ENCODE measurements at places on chromosomes 7 and 10. TPM values are rescaled to one million over a fixed set of nuclear protein-coding genes. Genes with fewer than 3 reads are reported as not detected.

DNA sequence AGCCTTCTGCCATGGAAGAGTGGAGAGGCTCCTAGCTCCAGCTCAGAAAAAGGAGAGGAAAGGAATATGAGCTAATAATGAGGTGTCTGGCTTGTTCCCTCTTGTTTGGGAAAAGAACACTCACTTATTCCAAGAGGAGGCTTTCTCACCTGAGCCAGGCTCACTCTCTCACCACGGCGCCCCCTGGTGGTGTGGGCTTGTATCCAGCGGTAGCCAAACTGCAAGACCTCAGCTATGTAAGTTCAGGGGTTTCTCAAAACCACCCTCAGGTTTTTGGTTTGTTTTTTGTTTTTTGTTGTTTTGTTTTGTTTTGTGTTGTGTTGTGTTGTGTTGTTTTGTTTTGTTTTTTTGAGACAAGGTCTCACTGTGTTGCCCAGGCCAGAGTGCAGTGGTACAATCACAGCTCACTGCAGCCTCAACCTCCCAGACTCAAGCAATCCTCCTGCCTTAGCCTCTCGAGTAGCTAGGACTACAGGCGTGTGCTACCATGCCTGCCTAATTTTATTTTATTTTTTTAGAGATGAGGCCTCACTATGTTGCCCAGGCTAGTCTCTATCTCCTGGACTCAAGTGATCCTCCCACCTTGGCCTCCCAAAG lies 124.0 kb downstream of the TMEM130 start:
- DNase-seq: peak; percentile 91

- peak; percentile 37 for DNase-seq
These were observed 453.8 kb downstream of the TCERG1L start for GRCh38 chr10:130857631-130858295.

- no peak for DNase-seq
These were observed 32.8 kb upstream of the ARHGAP12 start for GRCh38 chr10:31961277-31962074.

DNA sequence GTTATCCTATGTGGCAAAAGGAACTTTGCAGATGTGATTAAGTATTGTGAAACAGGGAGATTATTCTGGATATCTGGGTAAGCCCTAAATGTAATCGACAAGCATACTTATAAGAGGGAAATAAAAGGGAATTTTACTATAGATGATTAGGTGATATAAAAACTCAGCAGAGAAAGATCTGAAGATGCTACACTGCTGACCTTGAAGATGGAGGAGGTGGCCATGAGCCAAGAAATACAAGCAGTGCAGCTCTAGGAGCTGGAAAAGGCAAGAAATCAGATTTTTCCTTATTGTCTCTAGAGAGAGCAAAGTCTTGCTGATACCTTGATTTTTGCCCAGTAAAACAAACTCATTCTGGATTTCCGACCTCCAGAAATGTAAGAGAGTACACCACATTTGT lies 67.7 kb downstream of the BRAF start:
- no peak for DNase-seq

- peak; percentile 70 for DNase-seq
These were observed 220.1 kb downstream of the PPP1R3A start for GRCh38 chr7:113698556-113699220.

Gene FOXI2
- total RNA-seq: not detected

DNA sequence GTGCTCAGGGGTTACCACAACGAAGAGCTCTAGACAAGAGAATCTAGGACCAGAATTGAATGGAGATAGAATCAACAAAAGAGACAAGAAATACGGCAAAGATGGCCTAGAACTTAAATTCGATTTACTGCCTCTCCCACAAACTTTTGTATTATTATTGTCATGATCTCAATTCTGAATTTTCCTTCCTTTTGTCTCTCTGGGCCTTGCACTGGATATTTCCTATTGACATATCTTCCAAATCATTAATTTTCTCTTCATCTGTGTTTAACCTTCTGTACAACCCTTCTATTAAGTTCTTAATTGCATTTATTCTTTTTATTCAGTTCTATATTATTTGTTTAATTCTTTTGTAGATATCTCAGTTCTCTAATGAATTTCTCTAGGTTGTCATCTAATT lies 28.4 kb downstream of the VSTM4 start:
- no peak for DNase-seq

- no peak for DNase-seq
These were observed 2.2 kb downstream of the PVRIG start for GRCh38 chr7:100221767-100222444.

DNA sequence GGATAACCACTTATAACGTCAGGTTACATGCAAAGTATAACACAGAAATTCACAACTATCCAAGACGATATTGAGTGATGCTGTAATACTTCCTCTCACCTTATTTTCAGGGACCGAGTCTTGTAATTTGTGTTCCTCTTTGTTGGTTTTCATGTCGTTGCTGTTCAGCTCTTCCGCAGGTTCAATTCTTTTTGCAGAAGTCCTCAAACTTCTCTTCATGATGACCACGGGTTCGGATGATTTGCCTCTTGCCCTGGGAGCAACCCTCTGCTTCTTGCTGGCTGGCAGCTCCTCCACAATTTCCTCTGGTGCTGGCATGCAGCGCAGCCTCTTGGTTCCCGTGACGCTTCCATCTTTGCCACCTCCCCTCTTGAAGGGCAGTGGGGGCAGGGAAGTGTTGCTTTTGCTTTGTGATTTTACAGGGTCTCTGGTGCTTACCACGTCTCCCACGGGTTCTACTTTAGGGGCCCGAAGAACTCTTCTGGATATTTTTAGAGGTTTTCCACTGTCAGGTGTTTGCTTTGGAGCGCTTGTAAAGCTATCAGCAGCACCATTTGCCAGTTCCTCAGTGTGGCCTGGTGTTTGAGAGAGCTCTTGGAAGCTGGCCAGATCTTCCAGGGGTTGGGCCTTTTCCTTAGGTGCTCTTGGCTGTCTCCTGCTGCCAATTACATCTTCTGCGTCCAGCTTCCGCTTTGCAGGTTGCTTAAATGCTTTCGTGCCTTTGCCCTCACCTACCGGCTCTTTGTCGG lies 23.6 kb downstream of the MKI67 start:
- no peak for DNase-seq

GRCh38 chr10:130339911-130340310 lies 203.7 kb downstream of the GLRX3 start:
- peak; percentile 9 for DNase-seq

DNA sequence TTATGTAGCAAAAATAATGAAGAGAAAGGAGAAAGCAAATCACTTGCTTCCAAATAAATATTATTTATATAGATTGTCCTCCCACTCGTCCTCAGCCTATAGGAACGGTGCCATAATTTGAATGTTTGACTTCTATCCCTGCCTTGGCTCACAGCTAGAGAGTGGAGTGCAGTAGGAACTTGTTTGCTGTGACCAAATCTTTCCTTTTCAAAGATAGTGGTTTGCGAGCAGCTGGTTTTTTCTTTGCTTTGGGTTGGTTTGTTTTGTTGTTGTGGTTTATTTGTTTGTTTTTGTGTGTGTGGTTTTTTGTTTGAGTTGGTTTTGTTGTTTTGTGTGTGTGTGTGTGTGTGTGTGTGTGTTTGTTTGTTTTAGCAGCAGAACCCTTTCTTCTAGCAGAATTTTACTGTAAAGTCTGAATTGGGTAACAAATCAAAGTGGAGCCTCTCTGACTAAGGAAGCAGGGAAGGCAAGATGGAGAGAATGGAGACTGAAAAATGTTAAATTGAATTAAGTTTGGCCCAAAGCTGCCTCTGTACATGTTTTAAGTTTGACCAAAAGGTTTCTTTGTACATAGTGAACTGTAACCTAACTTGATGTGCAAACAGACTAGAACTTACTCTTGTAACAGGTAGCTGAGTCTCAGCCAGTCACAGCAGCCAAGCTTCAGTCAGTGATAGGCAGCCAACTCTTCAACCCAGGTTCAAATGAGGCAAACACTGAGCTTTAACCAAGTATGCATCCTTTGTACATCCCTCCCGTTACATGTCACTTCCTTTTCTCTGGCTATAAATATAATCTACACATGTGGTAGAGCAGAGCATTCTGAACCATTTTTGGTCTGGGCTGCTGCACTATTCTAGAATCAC lies 149.5 kb upstream of the LRGUK start:
- no peak for DNase-seq

- no peak for DNase-seq
These were observed 22.6 kb upstream of the DLG5 start for GRCh38 chr10:77949167-77949566.

- DNase-seq: no peak
These were observed 68.8 kb upstream of the DNAJB6 start for GRCh38 chr7:157267956-157268355.

Gene FAM131B
- total RNA-seq: not detected

Gene C10orf62
- not detected for total RNA-seq

DNA sequence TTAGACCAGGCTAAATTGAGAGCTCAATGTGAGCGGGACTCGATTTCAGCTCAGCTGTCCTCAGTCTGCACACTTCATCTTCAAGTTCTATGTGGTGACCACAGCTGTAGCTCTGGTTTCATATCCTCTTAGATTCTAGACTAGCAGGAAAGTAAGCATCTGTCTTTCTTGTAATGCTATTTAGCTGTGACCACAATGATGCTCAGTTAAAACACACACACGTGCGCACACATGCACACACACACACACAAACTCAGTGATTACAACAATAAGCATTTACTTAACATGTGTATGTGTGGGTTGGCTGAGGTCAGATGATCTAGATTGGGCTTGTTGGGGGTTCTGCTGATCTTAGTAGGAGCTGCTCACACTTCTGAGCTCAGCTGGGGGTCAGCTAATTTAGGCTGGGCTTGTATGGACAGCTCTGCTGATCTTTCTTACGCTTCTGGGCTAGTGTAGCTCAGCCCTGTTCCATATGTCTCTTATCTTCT lies 82.5 kb downstream of the ZNF365 start:
- no peak for DNase-seq

Gene OR6V1
- not detected for total RNA-seq

DNA sequence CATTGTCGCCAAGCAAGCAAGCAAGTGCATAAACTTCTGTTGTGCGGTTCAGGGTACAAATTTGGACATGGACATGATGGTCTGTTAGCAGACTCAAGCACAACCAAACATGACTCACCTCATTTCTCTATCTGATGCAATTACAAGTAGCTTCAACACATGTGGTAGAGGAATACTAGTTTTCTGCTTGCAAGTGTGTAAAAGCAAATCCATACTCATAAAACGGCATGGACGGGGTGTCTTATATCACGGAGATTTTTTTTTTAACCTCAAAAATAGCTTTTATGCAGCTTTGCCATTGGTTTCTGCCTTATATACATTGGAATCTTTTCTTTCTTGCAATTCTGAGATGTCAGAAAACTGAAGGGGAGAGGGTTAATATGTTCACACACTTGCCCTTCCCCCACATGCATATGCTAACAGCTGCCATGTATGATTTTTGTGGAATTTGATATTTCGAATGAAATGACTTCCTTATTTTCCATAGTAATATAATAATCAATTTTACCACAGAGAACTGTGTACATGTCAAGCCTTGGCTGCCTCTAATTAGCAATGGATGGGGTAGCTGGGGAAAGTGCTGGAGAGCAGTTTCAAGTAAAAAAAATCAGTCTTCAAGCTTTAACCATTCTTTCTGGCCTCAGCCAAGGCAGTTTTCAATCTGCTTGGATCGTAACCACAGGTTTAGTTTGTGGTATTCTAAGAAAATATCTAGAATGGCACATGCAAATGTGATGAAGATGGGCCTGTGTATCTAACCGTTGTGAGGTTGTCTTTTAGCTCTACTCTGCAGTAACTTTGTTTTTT lies 106.0 kb upstream of the PDCD4 start:
- no peak for DNase-seq

- DNase-seq: no peak
These were observed 26.5 kb downstream of the MRC1 start for GRCh38 chr10:17835688-17836087.

- DNase-seq: no peak
These were observed 139.9 kb downstream of the PPP1R9A start for GRCh38 chr7:95047291-95047690.

DNA sequence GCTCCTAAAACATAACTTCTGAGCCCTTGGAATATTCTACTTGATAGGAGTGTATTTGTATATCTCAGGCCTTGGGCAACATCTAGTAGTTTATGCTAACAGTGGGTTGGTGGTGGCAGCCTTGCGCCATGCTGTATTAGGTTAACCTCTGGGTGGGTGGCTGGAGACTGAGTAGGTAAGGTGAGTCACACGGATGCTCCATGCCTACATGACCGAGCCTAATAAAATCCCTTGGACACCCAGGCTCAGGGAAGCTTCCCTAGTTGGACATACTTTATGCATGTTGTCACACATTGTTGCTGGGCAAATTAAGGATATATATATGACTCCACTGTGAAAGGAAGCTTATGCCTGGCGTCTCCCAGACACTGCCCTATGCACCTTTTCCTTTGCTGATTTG lies 6.0 kb upstream of the DAGLB start:
- DNase-seq: no peak

Gene CDK5
- total RNA-seq: 33.0 TPM

Gene CRYGN
- total RNA-seq: not detected

Gene IGF2BP3
- 120 TPM for total RNA-seq

Gene LRMDA
- total RNA-seq: not detected

Gene BICC1
- total RNA-seq: not detected

DNA sequence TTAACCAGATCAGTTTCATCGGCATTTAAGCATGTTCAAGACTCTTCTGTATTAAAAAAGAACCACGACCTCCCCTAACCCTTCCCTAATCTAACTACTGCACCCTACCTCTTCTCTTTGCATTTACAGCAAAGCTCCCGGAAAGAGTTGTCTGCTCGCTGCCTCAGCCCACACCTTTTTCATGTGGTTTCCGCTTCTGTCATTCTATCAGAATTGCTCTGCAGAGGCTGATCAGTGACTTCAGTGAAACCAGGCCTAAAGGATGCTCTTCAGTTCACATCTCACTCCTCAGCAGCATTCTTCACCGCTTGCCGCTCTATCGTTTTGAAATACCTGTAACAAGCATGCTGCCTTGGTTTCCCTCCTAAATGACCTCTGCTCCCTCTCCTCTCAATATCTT lies 160.9 kb downstream of the SDK1 start:
- no peak for DNase-seq

GRCh38 chr7:154967401-154967955 lies 35.4 kb downstream of the PAXIP1 start:
- no peak for DNase-seq

Gene EVX1
- not detected for total RNA-seq

Gene SLC26A4
- 0.19 TPM for total RNA-seq

DNA sequence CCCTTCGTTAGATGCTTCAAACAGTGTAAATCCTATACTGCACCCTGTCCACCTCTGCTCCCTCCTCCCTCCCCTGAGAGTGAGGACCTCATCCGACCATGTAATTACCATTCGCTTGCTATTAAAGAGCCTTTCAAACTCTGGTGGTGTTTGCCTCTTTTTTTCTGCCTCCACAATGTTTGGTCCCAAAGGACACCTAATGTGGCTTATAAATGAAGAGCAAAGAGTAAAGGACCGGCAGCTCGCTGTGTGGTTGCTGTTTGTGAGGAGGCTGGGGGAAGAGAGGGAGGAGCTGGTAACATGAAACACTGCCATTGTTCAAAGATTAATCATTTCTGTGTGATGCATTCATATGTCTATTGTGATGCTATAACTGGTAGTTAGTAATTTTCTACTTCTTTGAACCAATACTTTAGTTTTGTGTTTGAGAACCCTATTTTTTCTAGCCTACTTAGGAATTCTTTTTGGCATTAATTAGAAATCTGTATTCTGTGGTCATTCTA lies 27.9 kb downstream of the MTURN start:
- DNase-seq: peak; percentile 76

- DNase-seq: no peak
These were observed 6.4 kb upstream of the PDCD4 start for GRCh38 chr10:110865186-110865808.

All from Karpas-422 (cell line).